Right renal pelvis (tissue), 4 donors: ENCODE measurements at places on chromosomes 7 and 10. TPM values are rescaled to one million over a fixed set of nuclear protein-coding genes. Genes with fewer than 3 reads are reported as not detected.

GRCh38 chr7:82210416-82211184, 233.0 kb downstream of the CACNA2D1 start:
- DNase-seq: no peak

DNA sequence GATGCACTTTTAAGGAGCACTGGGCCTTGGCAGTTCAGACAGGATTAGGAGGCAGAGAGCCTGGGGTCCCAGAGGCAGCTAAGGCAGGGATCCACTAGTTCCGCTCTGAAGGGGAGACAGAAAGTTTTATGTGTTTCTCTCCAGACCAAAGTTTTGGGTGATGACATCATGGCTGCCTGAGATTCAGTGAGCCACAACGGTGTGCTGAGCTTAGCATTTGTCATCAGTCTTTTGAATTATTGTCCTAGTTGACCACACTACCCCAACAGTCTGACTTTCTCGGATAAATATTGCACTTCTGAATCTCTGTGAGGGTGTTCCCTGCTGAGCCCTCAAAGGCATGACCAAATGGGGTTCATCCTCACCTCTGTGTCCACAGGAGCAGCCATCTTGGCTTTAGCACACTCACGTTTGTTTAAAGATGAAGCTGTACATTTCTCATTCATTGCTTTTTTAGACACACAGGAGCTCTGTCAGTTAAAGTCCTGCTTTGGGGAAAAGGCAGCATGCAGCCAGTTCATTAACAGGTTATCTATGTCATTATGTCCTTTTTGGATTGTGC, 297.7 kb upstream of the LRGUK start:
- no peak for DNase-seq

DNA sequence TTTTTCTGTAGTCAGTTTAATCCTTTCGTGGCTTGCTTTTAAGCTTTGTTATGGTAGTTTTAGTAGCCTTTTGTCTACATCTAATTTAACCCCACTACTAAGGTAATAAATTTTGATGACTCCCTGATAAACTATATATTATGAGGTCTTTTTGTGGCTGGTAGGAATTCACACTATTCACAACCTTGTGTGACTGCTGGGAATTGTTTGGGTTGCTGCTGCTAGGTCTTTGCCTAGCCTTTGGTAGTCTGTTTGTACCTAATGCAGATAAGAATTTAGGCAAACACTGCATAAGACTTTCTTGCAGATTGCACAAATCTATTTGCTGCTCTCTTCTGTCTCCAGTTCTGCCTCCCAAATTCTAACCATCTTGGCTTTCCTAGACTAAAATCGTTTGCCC, 58.3 kb downstream of the SHOC2 start:
- DNase-seq: no peak

- no peak for DNase-seq
Measured at GRCh38 chr7:151271699-151272355, 23.3 kb upstream of the SMARCD3 start.

- DNase-seq: no peak
Measured at GRCh38 chr10:79418886-79419595, 26.4 kb downstream of the ZCCHC24 start.

DNA sequence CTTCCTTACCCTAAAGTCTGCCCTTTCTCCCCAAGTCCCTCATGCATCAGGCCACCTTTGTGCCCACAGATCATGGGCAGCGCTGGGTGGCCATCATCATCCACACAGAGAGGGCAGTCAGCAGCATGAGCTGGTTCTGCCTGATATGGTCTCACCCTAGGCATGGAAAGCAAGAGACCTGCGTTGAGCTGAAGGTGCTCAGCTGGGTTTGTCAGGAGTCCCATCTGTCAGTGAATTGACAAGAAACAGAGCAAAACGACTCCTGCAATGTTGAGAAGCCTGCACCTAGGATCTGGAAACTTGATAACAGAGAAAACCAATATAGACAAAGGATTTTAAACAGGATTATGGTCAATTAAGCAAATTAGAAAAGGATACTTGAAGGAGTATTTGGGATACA, 242.7 kb upstream of the PRSS1 start:
- no peak for DNase-seq

HIBADH gene
- 95.0 TPM for polyA plus RNA-seq

ENKUR gene
- 4.0 TPM for polyA plus RNA-seq

NYAP1 gene
- 2.1 TPM for polyA plus RNA-seq

DNA sequence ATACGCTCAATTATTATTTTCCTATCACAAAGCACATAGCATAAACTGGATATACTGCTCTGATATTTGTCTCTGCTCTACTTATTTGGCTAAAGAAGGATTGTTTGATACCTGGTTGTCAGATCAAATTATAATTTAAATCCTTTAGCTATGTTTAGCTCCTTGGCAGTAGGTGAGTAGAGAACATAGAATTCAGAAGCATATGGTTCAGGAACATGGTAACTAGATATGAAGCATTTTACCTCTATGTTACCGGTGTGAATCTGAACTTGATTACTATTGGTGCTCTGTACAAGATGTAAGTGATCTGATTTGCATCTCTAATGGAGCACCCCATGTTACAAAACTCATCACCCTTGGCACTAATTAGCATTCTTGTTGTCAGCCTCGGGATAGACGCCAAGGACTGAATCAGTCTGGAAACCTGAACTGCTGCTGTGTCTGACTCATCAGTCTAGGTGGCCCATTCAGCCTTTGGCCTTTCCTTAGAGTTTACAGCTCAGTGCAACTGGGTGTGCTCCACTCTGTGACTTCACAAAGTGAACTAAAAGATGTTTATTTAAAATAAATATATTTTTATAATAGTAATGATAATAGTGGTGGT, 12.3 kb upstream of the MYPN start:
- no peak for DNase-seq

DNAAF5 gene
- 35.6 TPM for polyA plus RNA-seq

DNA sequence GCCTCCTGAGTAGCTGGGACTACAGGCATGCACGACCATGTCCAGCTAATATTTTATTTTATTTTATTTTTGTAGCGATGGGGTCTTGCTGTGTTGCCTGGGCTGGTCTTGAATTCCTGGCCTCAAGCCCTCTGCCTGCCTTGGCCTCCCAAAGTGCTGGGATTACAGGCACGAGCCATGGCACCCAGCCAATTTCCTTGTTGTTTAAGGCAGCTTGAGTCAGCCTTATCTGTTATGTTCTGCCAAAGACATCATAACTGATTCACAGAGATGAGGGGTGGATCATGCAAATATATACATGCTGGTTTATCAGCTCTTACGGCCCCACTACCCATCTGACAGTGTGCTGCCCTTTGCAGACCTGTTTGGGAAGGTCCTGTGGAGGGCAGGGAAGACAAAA, 826.7 kb downstream of the TYW1 start:
- no peak for DNase-seq

DNA sequence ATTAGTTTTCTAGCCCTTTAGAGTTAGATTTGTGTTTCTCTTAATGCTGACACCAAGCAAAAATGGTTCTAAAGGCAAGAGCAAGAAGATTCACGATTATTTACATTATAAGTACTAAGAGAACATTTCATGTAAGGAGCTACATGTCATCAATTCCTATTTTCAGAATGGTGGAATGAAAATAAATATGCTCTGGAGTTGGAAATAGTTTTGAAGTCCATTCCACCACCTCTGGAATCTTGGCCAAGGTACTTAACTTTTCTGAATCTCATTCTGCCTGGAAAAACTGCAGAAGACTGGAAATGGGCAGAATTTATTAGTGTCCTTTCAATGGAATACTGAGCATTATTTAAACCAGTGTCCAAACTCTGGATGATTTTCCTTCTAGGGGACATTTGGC, 125.1 kb upstream of the RAB11FIP2 start:
- DNase-seq: no peak

ZNF511 gene
- polyA plus RNA-seq: 32.9 TPM

LMBR1 gene
- 51.1 TPM for polyA plus RNA-seq

DNA sequence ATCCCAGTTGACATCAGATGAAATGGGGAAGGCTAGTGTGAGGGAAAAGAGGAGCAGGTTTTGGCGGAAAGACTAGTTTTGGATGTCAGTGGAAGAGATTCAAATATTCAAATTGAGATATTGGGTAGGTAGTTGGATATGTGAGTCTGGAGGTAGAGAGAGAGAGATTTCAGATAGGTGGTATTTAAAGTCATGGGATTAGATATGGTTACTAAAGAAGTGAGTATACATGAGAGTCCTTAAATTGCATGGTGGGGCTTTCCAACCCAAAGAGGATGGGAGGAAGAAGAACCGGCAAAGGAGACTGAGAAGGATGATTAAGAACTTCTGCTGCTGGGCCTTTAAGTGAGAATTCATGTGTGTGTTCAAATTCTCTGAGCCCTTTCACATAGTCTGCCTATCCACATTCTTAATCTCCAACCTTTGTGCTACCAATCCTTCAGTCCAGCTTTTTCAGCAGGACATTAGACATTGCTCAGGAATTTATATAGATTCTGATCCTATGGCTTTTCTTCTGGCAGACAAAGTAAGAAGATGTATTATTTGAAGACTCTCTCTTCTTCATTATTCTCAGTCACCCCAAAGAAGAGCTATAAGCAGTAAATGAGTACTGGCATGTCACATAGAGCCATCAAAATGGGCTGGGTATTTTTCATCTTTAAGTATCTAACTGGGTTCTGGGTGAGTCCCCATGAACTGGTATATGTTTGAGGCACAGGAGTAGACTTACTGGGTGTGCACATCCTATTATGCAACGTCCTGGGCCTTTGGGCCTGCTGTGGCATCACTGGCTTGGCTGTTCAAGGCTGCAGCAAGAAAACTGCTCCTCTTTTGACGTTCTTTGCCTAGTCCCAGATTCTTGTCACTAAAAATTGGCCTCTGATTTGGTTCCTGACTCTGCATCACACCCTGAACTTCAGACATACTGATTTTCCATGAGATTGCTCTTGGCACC, 33.6 kb downstream of the ST7 start:
- no peak for DNase-seq

DNA sequence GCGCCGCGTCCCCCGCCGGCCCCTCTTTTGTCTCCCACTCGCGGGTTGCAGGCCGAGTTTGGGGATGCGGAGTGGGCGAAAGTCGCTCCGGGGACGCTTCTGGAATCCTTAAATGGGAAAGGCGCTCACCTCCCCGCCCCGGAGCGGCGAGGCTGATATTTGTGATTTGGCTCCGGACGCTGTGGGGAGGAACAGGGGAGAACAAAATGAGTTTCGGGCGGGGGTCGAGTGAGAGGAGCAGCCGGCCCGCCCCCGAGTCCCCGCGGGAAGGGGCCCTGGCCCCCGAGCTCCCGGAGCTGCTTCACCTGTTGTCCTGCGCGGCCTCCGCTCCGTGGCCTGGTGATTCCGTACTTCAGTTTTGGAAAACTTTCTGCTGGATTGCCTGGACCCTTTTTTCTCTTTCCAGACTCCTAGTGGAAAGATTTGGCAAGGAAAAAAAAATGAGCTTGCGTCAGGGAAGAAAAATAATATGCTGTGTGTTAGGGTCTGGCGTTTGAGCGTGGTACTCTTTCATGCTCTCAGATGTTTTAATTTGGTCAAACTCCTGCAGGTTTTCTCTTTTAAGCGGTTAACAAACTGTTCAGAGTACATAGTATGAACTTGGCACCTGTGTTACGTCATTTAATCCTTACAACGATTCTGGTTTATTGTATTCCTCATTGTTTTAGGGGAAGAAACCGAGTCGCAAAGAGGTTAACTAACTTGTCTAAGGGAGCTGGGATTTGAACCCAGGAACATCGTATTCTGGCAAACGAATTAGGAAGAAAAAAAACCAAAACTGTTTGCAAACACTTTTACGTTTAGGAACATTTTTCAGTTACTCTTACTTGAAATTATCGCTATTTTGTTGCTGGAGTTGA, 924 bp downstream of the BMPR1A start:
- DNase-seq: peak; percentile 52

GCK gene
- polyA plus RNA-seq: 4.8 TPM

ZPBP gene
- 0.25 TPM for polyA plus RNA-seq

DNA sequence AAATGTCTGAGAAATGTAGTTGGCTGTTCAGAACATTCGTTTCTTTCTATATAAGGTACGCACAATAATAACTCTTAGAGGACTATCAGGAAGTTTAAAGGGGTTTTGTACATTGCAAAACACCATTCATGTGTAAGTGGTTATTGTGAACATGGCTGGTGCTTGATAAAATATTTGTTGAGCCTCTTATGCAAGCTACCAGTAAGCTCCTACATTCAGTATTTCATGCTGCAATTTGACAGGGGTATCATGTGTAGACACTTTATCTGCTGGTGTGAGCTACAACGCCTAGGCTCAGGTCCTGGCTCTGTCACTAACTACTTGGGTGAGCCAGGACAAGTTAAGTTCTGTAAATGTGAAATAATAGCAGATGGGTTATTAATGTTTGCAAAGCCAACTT, 75.5 kb downstream of the MAP3K8 start:
- no peak for DNase-seq

- no peak for DNase-seq
Measured at GRCh38 chr7:114942446-114943175, 20.7 kb downstream of the MDFIC start.

HOXA13 gene
- polyA plus RNA-seq: not detected

SFTPA1 gene
- not detected for polyA plus RNA-seq

ZCCHC24 gene
- 25.8 TPM for polyA plus RNA-seq

AGBL3 gene
- 11.0 TPM for polyA plus RNA-seq

- DNase-seq: no peak
Measured at GRCh38 chr10:5809527-5810154, 3.6 kb downstream of the GDI2 start.

DNA sequence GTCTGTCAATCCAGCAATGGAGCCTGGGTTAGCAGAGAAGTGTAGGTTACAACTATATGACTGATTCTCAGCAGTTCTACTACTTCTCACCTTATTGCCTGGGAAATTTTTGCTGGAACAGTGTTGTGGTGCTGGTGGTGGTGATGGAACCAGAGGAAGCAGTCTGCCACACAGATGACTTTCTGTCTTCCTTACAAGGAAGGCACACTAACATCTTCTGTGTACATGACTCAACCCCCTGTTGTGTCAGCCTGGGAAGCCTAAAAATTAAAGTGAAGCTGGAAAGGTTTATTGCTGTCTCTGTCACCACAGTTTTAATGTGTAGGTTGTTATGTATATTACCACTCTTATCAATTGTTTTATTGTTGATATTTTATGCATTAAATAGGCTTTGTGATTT, 40.3 kb downstream of the ANKRD7 start:
- DNase-seq: no peak

DNA sequence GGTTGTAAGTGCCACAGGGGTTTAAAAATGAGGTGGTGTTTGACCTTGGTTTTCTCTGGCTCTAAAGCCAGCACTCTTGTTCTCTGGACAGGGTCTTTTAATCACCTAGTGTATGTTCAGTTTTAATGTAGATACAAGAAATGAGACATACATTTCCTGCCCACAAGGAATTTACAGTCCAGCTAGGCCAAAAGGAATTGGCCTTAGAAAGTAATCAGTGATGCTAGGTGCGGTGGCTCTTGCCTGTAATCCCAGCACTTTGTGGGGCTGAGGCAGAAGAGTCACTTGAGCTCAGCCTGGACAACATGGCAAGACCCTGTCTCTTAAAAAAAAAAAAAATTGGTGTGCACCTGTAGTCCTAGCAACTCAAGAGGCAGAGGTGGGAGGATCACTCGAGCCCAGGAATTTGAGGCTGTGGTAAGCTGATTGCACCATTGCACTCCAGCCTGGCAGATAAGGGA, 100.2 kb downstream of the LRMDA start:
- no peak for DNase-seq

LIPA gene
- 63.5 TPM for polyA plus RNA-seq

BEND7 gene
- 33.2 TPM for polyA plus RNA-seq
